NCI-H446 (cell line): ENCODE measurements at places on chromosomes 13 and 19.
A peak's percentile ranks its signal among the peaks of the same experiment; 100 is the strongest.

DNA sequence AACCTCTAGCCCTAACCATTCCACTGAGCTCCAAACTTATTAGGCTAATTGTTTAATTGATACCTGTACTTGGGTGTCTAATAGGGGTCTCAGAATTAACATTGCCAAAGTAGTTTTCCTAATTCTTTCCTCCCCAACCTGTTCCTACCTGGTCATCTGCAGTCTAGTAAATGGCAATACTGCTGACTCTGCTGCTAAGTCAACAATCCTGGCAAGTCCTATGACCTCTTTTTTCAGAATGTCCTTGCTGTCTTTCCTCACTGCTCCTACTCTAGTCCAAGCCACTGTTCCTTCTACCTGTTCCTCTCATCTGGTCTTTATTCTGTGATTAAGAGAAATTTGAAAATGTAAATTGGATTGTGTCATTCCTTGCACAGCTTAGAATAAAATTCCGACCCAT, 143.9 kb downstream of the MTUS2 start:
- no peak for DNase-seq

GRCh38 chr13:110371550-110372465, 64.7 kb downstream of the COL4A2 start:
- DNase-seq, result no peak

DNA sequence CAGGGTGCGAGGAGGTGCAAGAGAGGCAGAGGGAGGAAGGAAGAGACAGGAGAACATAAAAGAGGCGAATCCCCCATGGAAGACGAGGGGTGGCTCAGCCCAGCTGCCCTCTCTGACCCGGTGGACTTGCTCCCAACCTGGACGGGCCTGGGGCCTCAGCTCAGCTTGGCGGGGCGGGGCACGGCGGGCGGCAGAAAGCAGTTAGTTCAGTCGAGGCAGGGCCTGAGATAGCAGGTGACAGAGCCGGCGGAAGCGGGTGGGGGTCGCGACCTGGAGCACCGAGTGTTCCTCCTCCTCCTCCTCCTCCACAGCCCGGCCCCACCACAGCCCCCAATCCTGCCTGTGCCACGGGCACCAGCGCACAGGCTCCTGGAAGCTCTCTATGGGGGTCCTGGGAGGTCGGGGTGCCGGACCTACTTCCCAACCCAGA, 7.0 kb upstream of the CACTIN start:
- DNase-seq, result no peak

DNA sequence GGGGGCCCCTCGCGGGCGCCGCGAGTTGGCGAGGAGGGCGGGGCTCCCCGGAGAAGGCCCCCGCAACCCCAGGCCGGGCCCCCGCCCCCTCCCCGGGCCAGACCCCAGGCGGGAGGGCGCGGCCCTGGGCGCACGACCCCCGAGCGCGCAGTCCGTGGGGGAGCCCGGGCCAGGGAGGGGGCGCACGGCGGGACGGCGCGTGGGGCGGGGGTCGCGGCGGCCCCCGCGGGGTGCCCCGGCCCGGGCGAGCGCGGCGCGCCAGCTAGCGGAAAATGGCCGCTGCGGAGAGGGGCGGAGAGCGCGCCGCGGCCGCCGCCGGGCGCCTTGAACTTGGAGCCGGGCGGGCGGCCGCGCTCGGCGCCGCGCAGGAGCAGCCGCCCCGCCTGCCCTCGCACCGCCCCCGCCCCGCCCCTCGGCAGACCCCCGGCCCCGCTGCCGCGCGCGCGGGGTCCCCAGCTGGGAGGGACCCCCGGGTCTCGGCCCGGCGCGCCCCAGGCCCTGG, 6.4 kb upstream of the NFIC start:
- DNase-seq, result peak; percentile 50

GRCh38 chr19:44712864-44713515, 14.0 kb downstream of the CEACAM16 start:
- DNase-seq, result peak; percentile 10

DNA sequence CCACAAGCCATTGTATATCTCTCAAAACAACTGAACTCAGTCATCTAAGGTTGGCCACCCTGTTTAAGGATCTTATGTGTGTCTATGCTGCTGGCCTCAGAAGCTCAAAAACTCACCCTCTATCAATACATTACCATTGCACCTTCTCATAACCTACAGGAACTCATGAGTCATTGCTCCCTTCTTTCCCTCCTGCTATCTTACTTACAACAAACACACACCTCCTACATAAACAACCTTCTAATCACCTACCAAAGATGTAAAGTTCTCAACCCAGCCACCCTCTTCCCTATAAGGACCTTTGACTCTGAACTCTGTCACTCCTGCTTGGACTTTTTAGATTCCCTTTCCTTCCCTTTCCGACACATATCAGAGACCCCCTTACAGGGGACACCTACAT, 13.3 kb upstream of the ZSCAN4 start:
- DNase-seq, result no peak

DNA sequence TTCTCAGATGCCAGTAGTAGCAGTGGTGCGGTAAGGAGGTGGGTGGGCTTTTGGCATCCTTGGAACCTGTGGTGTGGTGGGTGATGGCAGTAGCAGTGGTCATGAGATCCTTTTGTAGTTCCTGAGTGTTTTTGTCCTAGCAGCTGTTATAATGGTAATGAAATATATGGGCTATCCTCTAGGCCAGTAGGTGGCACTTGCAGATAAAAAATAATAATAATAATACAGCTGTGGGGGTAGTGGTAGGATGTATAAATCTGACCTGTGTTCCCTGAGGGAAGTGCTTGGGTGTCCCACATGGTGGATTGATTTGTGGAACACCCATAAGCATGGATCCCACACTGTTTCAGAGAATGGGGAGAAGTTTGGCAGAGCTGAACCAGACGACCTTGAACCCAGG, 334.0 kb downstream of the SLITRK5 start:
- DNase-seq, result no peak

DNA sequence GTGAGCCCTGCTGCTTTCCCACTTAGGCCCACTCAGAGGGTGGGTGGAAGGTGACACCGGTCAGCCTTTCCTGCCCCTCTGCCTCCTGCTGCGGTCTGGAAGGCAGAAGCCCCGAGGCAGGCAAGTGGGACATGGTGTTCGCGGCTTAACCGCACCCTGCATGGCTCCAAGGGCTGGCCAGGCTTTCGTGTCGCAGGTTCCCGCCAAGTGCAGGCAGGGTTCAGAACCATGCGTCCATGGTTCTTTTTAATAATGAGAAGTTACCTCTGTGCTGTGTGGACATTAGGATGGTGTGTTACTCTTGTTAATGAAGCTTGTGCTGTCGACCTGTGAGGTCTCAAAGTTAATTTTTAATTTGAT, 986 bp downstream of the DGKH start:
- no peak for DNase-seq

DNA sequence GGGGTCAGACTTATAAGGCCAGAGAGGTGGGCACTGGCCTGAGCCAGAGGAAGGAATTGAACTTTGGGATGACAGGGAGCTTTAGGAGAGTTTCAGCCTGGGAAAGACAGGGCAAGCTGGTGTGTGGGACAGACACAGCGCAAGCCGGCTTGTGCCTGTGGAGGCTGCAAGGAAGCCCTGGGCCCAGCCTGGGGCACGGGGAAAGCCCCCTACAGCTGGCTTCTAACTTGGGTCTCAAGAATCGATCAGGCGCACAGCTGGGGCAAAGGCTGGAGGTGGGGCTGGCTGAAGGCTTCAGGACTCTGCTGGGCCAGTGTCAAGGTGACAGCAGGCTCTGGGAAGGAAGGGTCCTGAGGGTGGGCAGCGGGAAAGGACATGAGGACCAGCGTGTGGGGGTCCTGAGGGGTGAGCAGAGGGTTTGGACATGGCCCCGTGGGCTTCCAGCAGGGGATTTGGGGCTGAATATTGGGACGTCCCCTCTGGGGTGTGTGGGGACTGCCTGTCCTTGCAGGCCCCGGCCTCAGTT, 3.0 kb downstream of the PTOV1 start:
- no peak for DNase-seq

GRCh38 chr13:65638572-65639168, 1591.5 kb downstream of the PCDH9 start:
- DNase-seq, result peak; percentile 30

GRCh38 chr19:47305309-47305751, 4.3 kb upstream of the C5AR1 start:
- DNase-seq, result peak; percentile 61

- peak; percentile 23 for DNase-seq
Observed at GRCh38 chr13:41916173-41916954, 44.5 kb downstream of the VWA8 start.

DNA sequence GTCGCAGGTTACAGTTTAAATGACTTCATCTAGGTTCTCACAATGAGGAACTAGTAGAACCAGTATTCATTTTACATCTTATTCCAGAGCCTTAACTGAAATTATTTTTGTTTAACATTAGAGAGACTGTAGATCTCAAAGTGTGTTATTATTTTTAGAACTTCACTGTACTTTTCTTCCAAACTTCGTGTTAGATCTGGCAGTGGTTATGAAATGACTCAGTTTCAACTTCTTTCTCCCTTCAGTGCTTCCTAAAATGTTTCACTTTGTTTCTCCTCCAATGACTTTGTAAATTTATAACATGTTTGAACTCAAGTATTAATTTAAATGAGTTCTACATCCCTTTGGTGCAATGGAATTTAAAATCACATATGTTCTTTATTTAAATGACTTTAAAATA, 139.3 kb downstream of the PCDH9 start:
- DNase-seq, result no peak

DNA sequence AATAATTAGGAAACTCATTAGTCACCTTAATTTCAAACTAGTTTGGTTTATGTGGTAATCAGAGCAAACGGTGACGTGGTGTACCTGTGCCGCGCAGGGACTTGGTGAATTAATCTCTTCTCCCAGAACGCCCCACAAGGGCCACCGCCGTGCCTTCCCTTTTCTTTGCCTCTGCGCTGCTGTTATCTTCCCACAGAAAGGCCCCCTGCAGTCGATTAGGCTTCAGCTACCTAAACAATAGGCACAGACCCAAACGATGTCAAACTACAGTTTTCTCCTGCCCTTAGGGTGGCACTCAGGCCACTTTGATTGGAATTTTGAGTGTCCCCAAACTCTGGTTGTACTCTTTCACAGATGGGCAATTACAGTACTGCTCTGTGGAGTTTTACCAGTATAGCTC, 115.5 kb downstream of the GGACT start:
- no peak for DNase-seq

- DNase-seq, result no peak
Observed at GRCh38 chr13:64066711-64067110, 2651.1 kb upstream of the PCDH20 start.

DNA sequence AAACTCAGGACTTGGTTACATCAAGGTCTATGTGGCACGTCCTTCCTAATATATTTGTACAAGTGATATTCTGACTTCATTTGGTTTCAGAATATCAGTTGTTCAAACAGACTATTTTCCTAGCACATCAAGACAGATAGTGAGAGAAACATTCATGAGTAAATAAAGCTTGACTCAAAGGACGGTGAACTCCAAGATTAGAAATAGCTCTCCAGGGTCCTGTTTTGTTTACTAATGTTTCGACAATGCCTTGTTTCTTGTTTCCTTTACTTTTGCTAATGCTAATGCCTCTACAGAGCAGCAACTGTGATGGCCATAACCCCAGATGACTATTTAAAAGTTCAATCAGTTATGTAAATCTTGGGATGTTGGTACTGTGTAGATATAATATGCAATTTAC, 313.9 kb downstream of the KLF12 start:
- DNase-seq, result no peak

GRCh38 chr19:2270423-2271233, 11.3 kb downstream of the PEAK3 start:
- peak; percentile 59 for DNase-seq

GRCh38 chr19:46524308-46524707, 28.6 kb upstream of the PNMA8B start:
- DNase-seq, result no peak

GRCh38 chr13:75145927-75146326, 336.0 kb downstream of the TBC1D4 start:
- peak; percentile 0 for DNase-seq

- no peak for DNase-seq
Observed at GRCh38 chr13:106034201-106034600, 501.3 kb downstream of the EFNB2 start.

GRCh38 chr13:50845211-50845610, 1.7 kb upstream of the DLEU7 start:
- DNase-seq, result peak; percentile 36

- DNase-seq, result peak; percentile 57
Observed at GRCh38 chr19:44643605-44644401, at the start of gene PVR. Gene PVR (plus strand): TSS chr19:44643910. CDS start chr19:44644097, 187 bp downstream.

DNA sequence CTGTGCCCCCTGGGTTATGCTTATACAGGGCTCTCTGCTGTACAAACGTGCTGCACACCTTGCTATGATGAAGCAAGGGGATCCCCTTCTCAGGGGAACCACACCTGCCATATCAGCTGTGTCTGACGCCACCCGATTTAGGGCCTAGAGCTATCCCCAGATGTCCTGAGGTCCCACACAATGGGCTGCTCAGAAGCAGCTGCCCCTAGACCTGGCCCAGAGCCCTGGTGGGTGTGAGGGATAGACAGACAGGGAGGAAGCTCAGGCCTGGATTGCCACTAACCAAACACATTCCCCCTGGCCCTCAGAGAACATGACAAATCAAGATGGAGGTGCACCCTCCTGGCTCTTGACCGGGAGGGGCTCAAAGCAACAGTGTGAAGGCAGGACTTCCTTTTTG, 59.3 kb downstream of the TSHZ3 start:
- no peak for DNase-seq

GRCh38 chr13:85013006-85013405, 786.2 kb downstream of the SLITRK6 start:
- no peak for DNase-seq

- no peak for DNase-seq
Observed at GRCh38 chr19:47089767-47090350, 23.7 kb downstream of the ZC3H4 start.
